NCI-H510A (cell line): ENCODE measurements at places on chromosomes 2 and 18.

DNA sequence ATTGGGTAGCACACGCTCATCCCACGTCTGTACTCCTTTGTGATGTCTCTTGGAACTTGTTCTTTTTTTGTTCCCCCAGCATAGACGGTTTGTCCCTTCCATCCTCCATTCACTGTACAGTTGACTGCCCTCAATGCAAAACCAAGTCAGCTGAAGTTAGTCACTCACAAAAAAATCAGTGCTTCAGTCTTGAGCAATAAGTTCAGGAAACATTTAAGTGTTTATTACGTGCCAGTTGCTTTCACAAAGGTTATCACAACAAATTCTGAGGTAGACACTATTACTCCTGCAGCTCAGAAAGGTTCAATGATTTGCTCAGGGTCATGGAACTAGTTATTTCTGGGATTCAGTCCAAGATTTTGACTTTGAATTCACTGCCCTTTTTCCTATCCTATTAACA, 102.2 kb downstream of the PDE1A start:
- no peak for DNase-seq

DNA sequence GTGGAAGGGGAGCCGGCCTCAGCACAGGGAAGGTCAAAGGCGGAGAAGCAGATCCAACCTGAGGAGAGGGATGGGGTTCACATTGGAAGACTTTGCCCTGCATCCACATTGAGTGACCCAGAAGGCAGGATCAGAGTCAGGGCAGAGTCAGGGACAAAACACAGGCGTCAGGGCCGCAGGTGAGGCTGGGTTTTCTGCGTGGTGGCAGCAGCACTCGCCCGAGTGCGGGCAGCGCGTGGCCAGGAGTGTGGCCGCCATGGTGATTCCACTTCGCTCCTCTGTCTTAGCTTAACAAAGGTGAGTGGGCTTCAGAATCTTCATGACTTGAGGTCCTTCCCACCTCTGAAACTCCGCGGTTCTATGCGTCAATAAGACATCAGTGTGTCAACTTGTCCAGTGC, 476.9 kb upstream of the SMIM21 start:
- DNase-seq = no peak

DNA sequence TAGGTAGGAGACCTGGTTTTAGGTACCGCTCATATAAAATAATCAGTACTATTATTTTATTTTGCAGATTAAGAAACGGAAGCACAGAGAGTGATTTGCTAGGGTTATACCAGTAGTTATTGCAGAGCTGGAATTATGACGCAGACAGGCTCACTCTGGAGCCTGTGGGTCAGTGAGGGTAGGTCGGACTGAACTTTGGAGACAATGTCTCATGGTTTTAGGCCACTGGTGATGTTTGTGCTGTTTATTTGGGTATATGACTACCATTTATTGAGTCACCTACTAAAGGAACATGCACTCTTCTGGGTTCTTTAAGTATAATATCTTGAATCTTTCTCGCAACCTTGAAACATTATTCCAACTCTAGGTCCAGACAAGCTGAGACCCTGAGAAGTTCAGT, 33.5 kb upstream of the IL1R1 start:
- DNase-seq = no peak

DNA sequence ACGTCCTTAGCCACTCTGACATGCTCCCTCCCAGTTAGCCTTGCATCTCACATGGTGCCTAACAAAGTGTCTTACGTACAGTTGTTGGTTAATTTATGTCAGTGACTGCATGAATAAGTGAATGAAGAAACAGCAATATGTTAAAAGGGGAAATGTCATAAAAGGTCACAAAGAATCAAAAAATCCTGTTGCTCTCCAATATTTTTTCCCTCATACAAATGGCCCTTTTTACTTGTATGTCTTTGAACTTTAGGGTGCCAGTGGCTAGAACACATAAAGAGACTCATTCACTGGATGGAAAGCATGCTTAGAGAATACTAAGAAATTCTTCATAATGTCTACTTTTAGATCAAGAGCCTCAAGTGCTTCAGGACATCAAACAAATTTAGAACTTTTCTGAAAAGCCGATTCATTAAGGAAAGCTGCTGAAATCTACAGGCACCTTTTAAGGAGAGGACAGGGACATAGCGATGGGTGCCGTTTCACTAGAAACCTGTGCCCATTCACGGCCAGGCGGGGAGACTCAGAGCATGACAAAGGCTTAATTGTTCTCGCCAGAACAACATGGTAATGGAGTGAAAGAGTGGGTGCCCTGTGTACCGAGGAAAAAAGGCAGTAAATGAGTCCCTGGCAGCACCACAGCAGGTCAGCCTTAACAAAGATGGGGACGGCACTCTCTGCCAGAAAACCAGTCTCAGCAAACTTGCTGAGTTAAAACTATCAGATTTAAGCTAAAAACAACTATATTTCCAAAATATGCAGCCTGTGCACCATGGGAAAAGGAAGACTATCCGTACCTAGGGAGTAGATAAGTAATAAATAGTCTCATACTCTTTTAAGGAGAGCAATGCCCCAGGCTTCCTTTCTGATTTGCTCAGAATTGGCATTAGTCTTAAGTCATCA, 71.6 kb upstream of the SPTBN1 start:
- DNase-seq = no peak

GRCh38 chr18:39655341-39655740, 2089.7 kb upstream of the CELF4 start:
- DNase-seq = no peak

GRCh38 chr2:170885130-170885791, 43.8 kb upstream of the GORASP2 start:
- no peak for DNase-seq

GRCh38 chr2:10448576-10449485, 704 bp upstream of the ODC1 start:
- DNase-seq = peak; percentile 93

- DNase-seq = no peak
These were observed 28.7 kb upstream of the MYCN start for GRCh38 chr2:15911686-15912085.

- DNase-seq = no peak
These were observed 986.7 kb upstream of the CDH2 start for GRCh38 chr18:29163596-29163995.

DNA sequence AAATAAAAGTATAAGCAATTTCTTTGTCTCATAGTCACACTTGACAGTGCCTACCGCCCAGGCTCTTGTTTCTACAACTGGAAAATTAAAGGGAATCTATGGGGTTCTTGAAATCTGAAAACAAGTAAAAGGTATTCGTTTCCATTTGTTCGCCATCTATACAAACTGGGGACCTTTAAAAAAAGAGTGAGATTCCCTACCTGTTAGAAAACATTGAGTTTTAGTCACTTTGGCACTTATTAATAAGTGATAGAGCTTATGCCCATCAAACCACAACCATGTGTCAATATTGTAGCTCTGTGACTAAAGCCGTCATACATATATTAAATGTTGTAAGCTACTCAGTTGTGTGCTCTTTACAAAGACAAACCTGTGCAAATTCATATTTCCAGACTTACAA, 13.2 kb downstream of the FN1 start:
- DNase-seq = no peak

DNA sequence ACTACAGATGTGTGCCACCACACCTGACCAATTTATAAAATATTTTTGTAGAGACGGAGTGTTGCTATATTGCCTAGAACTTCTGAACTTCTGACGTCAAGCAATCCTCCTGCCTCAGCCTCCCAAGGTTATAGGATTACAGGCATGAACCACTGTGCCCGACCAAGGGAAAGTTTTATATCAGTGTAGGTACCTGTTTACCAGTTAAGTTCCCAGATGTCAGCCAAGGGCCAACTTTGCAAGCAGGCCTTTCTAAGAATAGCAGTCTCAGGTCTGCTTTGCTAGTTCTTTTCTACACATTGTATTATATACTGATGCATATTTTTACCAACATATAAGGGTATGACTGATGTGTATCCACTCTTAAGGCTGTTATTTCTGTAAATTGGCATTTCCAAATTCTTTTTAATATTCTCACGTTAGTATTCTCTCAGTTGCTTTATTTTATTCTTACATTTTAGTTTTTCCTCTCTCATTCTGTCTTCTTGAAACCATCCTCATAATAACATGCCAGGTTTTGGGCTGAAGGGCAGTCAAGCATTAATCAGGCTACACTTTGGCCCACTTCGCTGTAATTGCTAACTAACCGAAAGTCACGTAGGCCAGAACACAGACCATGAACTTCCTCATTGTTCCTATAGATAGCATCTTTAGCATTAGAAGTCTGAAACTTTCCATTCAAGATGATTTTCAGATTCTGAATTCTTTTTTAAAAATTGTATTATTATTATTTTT, 25.0 kb upstream of the CXXC1 start:
- DNase-seq = no peak

DNA sequence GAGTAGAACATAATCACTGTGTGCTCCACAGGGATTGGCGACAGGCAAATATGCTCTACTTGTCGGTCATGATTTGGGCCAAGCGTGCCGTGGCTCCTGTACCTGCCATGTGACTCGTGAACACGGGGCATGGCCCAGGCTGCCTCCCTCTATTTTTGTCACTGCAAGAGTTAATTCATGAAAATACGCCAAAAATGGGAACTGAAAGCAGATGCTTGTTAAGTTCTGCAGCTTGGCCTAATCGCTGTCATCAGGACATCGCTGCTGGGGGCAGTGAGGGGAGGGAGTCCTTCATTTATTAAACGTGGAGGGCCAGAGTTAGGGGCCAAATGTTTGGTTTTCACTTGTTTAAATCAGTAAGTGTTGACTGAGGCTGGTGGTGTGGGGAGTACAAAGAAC, 177.8 kb downstream of the BCL2 start:
- DNase-seq = no peak

- no peak for DNase-seq
These were observed 21.5 kb upstream of the GALNT3 start for GRCh38 chr2:165815299-165816141.

DNA sequence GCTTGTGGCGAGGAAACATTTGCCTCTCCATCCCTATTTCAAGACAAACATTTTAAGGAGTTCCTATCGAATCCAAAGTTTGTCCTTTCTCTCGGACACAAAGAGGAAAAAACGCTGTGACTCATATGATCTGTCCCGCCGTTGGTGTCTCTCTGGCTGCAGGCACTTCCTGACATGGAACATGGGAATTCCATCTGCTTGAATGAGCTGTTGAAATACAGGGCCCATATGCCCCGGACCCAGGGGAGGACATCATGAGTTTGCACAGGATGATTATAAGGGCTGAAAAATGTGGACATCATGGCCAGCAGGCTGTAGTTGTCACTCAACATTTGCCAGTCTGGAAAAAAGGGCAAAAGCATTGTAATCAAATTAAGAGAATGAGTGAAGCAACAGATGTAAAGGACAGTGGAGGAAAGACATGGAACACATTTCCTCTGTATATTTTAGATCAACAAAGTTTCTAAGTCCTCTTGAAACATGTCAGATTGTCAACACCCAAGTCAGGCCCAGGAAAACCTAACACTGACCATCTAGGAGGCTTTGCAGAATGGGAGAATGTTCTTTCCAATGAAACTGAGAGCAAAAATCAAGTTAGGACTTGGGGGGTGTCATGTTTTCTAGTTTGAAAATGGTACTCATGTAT, 103.2 kb upstream of the SMIM21 start:
- no peak for DNase-seq

DNA sequence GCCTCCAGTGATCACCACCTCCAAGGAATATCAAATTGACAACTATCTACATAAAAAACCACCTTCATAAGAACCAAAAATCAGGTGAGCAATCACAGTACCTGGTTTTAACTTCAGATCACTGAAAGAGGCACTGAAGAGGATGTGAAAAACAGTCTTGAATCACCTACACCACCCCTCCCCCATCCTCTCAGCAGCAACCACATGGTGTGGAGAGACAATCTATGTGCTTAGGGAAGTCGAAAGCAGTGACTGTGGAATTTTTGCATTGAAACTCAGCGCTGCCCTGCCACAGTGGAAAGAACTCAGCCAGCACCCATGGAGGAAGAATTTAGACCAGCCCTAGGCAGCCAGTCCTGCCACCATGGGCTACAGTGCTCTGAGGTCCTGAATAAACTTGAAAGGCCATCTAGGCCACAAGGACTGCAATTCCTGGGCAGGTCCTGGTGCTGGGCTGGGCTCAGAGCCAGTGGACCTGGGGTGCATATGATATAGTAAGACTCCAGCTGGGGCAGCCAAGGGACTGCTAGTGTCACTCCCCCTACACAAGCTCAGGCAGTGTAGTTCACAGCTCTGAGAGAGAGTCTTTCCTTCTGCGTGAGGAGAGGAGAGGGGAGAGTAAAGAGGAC, 75.6 kb downstream of the ATL2 start:
- DNase-seq = no peak

GRCh38 chr2:66929632-66930338, 467.3 kb upstream of the ETAA1 start:
- no peak for DNase-seq

DNA sequence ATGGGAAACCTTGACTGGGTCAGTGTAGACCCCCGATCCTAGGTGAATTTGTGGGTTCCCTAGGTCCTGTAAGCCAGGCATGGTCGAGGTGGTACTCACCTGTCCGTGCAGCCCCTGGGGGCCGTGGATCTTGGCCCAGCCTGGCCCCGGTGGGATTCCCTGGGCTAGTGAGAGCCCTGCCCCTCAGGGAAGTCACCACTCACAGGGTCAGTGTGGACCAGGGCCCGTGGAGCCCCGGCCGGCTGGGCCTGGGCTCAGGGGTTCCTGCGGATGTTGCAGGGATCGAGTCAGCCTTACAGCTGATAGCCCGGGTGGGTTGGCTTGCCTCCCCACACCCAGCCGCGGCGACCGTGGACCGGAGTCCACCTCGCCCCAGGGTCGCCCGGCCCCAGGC, 528 bp downstream of the ATG9A start:
- DNase-seq = no peak
